ENCODE measurements at places on chromosomes 6 and 20.

DNA sequence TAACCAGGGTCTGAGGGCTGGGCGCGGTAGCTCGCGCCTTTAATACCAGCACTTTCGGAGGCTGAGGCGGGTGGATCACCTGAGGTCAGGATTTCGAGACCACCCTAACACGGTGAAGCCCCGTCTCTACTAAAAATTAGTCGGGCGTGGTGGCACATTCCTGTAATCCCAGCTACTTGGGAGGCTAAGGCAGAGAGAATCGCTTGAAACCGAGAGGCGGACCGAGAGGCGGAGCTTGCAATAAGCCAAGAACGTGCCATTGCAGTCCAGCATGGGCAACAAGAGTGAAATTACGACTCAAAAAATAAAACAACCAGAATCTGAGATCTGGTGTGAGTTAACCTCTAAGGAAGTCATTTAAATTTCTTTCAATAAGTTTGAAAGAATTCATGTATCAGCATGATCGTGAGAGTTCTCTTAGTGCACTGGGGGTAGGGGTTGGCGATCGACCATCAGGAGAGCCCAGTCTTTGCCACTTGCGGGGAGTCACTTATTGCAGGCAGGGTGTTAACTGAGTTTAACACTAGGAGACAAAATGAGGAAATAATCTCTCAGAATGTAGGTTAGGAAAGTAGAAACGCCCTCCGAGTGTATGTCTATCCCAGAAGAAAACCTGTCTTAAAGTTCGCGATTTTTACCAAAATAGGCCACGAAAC is 206.5 kb upstream of the ZNF184 start:
- no peak for DNase-seq

- DNase-seq: peak; percentile 80
Measured at GRCh38 chr6:29763491-29764289, 40.5 kb downstream of the HLA-F start.

DNA sequence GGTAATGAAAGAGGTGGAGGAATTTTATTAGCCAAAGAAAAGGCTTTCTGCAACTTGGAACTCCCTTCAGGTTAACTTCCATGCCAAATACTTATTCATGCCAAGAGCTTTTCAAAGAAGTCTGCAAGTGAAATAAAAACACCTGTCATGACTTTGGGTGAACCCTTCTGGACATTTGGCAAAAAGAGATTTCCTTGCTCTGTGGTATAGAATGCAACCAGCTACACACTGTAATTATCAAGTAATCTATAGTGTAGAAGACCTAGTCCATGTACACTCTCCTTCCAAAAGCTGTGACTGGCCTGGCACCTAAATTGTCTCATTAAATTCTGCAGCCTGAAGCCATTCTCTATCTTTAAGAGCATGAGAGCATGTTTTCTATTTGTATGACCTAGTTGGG is 232.3 kb downstream of the COL12A1 start:
- DNase-seq: no peak

GRCh38 chr20:53226826-53227225 is 254.7 kb downstream of the TSHZ2 start:
- no peak for DNase-seq

DNA sequence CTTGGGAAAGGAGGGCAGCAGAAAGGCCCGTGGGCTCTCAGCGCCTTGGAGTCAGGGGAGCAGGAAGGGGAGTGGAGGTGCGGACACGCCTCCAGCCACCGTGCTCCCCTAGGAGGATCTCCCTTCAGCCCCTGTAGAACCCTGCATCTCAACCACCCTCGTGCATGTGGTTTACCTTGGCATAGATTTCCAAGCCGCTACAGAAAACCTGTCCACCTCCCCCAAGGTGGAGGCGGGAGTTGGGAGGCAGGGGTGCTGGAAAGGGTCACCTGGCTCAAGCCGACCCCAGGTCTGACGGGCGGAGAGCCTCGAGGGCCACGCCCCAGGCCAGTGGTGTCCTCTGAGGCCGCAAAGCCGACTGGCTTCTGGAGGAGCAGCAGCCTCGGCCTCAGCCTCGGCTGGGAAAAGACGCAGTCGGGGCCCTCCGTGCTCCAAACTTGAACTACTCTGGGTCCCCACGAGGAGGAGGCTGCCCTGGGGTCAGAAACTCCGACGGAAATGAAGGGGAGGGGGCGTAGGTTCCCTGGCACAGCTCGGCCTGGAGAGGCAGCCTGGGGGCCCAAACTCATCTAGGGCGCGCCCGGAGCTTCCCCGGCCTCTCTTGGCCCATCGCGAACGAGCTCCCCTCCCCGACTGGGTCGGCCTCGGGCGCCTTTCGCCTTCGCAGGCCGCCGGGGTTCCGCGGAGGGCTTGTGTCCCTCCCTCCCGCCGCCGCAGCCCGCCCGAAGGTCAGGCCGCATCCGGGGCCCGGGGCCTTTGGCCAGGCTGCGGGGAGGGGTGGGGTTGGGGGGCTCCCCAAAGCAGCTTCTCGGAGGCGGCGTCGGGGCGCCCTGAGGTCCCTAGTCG is 6.3 kb upstream of the FOXF2 start:
- DNase-seq: no peak

DNA sequence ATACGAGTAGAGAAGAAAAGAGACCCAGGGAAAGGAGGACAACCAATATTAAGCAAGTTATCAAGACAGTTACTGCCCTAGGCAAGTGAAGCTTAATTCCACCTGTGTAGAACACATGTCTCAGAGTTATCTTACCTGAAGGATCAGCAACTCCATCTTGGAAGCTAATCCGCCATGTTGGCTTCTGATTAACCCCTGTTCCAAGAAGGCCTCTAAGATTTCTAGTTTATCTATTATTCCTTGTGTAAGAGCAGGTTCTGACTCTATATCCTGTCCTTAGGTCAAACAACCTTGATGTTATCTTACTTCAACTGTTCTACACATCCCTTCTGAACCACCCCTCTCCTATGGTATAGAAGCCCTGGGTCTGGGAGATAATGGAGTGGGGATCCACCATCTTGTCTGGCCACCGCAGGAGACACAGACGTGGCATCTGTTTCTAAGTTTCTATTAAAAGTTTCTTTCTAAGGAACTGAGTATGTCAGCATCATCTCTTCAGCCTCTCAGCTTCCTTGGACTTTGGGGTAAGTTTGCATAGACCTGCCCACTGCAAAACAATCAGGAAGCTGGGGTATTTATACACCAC is 27.7 kb upstream of the PTPN1 start:
- DNase-seq: no peak

GRCh38 chr20:63121749-63122405 is 94.1 kb downstream of the YTHDF1 start:
- no peak for DNase-seq

DNA sequence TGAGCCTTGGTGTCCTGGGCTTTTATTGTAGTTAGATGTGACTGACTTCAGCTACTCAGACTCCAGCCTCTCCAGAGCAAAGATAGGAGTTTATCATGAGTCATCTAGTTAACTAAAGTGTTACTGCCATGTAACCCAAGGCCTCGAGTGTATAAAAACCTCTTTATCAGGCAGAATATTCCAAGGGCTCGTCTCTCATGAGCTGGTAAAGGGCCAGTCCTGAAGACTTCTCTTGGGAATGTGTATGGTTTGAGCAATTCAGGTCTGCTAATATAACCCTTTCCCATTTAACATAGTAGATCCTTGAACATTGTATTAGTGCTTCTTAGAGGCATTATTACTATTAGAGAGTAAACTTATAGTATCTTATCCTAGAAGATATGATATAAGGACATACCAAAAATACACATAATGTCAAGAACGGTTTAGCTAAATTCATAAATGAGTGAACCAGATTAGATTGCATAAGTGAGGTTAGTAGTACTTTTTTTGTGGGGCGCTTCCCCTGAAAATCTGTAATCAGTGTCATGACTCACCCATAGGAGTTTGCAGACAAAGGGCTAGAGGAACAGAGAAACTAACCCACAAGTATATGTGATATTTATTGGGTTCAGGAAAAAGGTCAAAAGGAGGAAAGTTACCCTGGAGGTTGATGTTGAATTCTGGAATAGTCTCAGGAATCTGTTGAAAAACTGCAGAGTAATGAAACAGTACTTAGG is 16.0 kb downstream of the DSE start:
- peak; percentile 82 for DNase-seq

- peak; percentile 82 for DNase-seq
Measured at GRCh38 chr6:148525453-148525852, 182.8 kb downstream of the SASH1 start.

GRCh38 chr20:10404023-10404628 is 29.9 kb downstream of the MKKS start:
- DNase-seq: no peak

DNA sequence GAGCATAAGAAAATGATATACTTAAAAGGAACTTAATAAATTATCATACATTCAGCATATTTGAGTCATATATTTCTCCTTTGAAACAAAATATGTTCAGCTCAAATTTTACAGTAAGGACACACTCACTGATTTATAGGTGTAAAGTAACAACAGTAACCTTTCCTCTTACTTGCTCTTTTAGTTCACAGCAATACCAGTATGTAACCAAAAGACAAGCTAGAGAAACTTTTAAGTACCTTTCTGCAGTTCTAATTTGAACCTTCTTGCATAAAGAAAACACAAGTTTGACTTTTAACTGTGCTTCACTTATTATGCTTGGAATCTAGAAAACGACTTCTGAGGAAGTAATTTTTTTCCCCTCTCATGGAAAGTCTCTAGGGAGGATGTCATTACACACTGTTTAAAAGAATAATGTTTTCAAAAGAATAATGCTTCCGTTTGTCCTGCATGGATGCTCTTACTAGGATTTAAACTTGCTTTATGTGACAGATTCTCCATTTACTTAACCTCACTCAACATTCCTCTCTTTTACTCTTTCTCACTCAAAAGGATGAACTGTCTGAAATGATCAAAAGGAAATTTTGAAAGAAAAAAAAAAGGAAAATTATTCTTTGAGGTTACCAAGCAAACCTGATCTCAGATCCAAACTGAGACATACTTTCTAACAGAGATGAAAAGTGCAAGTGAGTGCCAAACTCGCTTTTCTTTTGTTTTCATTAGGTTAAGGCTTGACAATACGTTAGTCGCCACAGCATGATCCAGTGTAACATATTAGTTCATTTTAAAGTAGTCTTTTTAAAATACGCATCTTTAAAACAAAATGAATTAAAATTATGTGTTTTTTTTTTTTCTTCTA is 22.4 kb upstream of the CALHM6 start:
- DNase-seq: peak; percentile 54

GRCh38 chr20:46030284-46031013 is 1.4 kb downstream of the SLC12A5 start:
- no peak for DNase-seq

DNA sequence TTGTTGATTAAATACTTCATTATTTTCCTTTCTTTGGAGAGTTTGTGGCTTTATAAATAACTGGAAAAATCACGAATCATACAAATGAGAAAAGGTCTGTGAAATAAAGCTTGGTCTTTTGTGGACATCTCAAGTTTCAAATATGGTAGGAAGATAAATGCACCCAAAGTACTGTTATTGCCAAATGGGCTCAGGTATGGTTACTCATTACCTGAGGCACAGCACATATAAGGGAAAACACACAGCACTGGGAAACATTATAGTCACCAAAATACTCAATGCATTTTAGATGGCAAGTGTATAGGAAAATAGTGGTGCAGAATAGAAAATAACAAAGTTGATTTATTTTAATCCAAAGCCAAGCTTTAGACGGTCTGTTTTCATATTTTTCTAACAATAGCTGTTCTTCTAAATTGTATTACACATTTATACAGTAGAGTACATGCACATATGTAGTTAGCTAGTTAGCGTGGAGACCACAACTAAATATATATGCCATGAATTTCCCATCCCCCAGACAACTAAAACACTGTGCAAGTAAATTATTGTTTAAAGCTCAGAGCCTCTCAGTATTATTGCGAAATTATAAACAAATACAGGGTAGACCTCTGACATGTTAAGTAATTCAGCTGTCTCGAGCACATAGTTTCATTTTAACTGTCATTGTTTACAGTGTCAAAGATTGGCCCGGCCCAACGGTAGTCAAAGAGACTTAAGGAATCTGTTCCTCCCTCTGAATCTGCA is 336.0 kb downstream of the SYNE1 start:
- no peak for DNase-seq

- DNase-seq: no peak
Measured at GRCh38 chr6:21219856-21220255, 373.7 kb upstream of the SOX4 start.

DNA sequence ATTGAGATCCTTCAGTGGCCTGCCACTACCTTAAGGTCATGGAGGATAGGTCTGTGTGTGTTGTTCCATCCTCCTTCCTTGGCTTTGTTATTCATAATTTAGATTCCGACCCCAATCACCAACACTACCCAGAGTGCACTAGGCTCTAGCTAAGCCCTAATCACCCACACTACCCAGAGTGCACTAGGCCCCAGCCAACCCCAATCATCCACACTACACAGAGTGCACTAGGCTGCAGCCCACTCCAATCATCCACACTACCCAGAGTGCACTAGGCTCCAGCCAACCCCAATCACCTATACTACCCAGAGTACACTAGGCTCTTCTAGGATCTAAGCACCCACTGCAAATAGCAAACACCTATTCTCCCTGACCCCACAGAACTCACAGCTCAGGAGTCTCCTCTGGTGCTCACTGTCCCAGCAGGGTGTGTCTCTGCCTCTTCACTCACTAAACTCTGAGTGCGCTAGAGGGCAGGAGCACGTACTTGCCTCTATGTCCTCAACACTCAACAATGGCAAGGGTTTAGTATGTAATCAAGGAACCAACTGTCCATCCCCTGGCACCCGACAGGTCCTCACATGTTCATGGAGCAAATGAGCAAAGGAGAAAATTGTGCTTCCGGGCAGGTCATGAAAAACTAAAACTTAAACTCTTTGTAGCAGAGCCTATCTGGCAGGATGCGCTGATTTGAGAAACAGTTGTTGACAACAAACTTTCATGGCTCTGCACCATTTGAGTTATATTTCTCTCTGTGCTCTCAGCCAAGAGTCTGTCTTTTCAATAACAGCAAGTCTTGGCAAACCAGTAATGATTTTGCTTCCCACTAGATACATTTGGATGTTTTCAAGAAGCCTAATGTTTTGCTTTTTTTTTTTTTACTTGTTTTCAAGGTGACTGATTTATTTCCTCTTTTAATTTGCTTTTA is 54.3 kb downstream of the SLC22A23 start:
- peak; percentile 26 for DNase-seq

- no peak for DNase-seq
Measured at GRCh38 chr6:134103006-134103405, 50.6 kb upstream of the SLC2A12 start.

- DNase-seq: no peak
Measured at GRCh38 chr6:114007516-114007915, 36.6 kb upstream of the HDAC2 start.

- no peak for DNase-seq
Measured at GRCh38 chr6:122140031-122140430, 259.4 kb upstream of the HSF2 start.
